Progenitor cell of endocrine pancreas (in vitro differentiated cells): ENCODE measurements at places on chromosomes 7 and 10.

DNA sequence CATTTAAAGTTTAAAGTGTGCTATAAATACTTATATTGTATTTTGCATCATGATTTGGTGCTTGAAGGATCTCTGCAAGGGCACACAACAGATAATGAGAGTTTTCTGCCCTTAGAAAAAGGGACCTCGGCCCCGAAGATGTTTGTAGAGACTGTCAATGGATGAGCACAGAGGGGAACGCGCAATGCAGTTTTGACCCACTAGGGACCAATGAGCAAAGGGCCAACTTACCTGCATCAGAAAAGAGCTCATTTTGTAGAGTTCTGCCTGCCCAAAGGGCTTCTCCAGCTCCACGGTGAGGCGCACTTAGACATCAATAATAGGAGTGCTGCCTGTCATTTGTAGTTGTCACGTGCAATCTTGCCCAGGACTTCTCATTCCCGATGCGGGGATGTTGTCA lies 91.1 kb downstream of the BUB3 start:
- no peak for DNase-seq

DNA sequence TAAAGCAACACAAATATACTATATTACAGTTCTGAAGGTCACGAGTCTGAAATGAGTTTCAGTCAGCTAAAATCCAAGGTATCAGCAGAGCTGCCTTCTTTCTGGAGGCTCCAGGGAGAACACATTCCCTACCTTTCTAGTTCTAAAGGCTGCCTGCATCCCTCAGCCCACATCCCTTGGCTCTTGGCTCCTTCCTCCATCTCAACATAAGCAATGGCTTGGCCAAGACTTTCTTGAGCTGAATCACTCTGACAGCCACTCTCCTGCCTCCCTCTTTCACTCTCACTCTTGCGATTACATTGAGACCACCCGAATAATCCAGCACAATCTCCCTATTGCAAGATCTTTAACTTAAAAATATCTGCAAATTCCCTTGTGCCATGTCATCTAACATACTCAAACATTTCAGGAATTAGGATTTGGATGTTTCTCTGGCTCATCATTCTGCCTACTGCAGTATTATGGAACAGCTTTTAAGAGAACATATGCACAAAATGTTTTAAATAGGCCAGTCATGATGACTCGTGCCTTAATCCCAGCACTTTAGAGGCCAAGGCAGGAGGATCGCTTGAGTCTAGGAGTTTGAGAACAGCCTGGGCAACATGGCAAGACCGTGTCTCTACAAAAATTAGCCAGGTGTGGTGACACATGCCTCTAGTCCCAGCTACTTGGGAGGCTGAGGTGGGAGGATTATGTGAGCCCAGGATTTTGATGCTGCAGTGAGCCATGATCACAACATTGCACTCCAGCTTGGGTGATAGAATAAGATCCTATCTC lies 144.2 kb upstream of the VSTM2A start:
- no peak for DNase-seq

- DNase-seq = no peak
Observed at GRCh38 chr7:108135446-108136190, 5.5 kb upstream of the LAMB4 start.

GRCh38 chr7:30391806-30392205 lies 86.8 kb downstream of the NOD1 start:
- DNase-seq = no peak

DNA sequence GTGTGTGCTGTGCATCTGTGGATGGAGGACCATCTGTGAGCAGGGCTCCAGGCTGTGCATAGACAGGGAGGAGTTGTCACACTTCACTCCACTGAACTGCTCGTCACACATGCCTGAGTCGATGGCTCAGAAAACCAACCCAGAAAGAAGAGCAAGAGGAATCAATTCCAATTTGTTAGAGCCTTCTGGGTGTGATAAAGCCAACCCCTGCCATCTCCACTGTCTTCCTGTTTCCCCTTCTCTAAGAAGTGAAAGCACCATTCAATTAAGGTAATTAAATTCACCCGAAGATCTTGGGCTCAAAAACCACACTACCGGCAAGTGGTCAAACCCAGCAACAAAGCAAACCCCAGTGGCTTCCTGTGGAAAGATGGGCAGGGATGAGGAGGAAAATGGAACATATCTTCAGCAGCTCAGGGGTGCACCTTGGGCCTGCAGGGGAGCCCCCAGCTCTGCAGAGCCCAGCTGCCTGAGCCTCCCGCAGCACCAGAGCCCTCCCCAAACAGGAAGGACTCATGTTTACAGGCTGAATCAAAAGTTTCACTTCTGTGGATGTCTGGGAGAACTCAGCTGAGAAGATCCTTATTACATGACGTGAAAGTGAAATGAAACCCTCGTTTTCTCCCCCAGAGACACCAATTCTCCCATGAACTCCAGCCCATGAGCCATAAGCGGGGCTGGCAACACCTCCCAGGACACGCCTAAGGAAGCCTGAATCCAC lies 10.9 kb downstream of the C10orf71 start:
- DNase-seq = no peak

- no peak for DNase-seq
Observed at GRCh38 chr10:131871673-131872005, 29.2 kb upstream of the PPP2R2D start.

DNA sequence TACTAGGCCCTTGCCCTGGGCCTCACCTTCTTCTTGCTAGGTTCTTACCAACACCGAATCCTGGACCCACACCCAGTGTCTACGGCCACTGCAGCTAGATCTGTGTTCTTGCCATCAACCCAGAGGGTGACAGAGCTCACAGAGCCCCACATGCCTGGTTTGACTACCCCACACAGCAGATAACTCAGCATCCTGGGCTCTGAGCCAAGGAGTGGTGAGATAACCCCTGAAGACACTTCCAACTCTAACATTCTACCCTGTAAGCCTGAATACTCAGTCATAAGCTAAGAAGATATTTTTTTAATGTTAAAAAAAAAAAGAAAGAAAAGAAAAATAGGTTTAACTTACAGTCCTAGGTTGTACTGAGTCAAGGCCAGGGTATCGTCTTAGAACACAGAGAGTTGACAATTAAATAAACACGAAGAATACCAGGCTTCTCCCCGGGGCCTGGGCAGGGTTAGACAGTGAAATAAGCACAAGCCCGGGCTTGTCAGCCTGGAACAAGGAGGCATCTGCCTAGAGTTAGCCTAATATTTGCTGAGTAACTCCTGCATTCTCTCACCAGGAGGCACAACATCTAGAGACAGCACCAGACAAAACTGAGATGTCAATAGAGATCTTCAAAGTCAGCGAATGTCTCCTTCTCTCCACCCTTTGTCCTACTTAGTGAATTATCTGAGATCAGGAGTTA lies 556.5 kb upstream of the LRRN3 start:
- no peak for DNase-seq

DNA sequence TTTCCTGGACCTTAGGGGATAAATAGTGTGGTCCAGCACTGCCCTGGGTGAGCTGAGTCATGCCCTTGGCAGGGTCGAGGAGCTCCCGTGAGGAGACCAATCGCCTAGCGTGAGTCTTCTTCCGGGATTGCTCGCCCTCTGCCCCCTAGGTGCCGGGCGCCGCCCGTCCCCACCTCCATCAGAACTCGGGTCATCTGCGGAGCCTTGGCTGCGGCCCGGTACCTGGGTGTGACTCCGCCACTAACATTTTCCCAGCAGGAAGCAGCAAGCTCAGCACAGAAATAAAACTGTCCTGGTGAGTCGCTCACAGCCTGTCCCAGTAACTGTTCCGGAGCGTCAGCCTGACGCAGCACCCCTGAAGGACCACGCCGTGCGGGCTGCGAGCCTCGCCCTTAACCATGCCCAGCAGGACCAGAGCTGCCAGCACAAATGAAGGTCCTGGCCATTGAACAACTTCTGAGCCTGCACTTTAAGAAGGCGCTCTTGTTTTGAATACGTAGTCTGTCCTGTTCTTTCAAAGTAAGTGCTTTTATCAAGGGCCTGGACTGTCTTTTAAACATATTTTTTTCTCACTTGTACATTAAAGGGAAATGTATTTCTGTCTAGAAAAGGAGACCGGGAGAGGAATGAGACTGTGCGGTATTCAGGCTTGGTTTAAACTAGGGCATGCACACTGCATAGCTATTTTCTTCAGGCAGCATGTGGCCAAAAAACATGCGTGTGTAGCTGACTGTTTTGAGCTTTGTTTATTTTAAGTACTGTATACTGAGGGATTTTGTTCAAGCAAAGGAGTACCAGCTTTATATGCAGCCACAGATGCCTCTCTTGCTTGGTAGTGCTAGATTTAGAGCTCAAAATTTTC lies 136.7 kb downstream of the HECW1 start:
- no peak for DNase-seq

GRCh38 chr10:104337521-104337984 lies 712 bp downstream of the ITPRIP start:
- peak; percentile 37 for DNase-seq

DNA sequence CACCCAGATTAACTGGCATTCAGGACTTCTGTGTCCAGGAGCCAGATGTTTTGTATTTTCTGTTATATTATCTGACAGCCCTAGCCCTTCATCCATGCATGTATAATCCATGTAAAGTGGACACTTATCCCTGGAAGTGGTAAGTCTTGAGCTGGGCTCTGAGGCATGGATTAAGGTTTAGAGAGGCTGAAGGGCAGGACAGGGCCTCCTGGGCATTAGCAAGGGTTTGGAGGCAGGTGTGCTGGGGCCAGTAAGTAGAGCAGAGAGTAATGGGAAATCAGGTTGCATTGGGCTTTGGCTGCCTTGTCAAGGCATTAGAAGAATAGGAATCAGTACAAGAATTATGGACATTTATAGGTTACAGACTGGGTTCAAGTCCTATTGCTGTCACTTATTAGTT lies 138.0 kb downstream of the DYNC1I1 start:
- DNase-seq = no peak

- no peak for DNase-seq
Observed at GRCh38 chr7:44471436-44471835, 19.0 kb downstream of the NUDCD3 start.
